ENCODE measurements at places on chromosomes 3 and 15.

DNA sequence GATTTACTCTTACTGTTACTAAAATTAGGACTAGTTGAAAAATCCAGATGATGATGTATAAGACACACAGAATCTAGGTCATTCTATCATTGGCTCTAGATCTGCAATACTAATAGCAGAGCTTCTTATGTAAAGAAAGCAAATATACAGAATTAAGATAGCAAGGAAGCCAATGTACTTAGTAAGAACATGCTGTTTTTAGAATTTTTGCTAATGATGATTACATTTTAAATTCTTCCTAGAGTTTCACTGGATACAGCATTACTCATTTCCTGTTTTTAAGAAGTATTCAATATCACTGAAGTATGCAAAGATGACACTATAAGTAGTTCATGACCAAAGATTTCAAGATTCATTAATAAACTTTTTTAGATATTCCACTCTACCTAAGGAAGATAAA, 60.7 kb downstream of the CFAP20DC start:
- no peak for DNase-seq

- peak; percentile 72 for DNase-seq
Measured at GRCh38 chr15:34366271-34367065, 528 bp downstream of the LPCAT4 start.

GRCh38 chr3:55343486-55344357, 143.4 kb downstream of the WNT5A start:
- DNase-seq, result no peak

DNA sequence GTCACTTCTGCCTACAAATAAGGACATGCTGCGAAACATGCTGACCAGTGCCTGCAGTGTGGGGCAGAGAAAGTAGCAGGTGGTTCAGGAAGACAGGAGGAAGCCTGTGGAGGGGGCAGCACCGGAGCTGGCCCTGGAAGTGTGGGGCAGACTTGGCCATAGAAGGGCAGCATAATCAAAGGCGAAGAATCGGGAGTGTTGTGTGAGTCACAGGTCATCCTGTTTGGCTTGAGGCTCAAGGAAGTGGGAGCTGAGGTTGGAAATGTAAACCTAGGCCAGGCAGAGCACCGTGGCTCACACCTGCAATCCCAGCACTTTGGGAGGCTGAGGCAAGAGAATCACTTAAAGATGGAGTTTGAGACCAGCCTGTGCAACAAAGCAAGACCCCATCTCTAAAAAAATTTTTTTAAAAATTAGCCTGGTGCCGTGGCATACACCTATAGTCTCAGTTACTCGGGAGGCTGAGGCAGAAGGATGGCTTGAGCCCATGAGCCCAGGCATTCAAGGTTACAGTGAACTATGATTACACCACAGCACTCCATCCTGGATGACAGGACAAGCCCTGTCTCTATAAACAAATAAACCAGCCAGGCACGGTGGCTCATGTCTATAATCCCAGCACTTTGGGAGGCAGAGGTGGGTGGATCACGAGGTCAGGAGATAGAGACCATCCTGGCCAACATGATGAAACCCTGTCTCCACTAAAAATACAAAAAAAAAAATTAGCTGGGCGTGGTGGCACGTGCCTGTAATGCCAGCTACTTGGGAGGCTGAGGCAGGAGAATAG, 54.0 kb downstream of the FAM43A start:
- DNase-seq, result no peak

DNA sequence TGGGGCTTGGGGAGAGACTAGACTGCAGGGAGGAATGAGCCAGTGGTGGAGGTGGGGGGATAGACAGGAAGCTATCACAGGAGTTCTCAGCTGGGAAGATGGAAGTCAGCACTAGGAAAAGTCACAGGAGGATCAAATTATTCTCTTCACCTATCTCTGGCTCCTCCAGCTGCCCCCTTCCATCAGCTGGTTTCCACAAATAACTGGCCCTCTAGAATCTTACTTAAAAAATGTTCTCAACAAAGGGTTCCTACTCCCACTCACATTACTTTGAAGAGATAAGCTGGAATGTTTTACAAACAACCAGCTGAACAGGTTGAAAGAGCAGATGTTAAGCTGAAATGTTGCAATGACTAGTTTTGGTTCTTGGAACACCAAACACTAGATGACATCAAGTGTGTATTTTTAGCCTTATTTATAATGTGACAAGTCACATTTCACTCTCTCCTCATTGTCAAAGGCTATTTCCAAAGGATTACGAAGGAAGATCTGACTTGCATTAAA, 102.7 kb upstream of the AADACL2 start:
- DNase-seq, result no peak

GRCh38 chr3:150528354-150528797, 17.9 kb downstream of the SERP1 start:
- no peak for DNase-seq

- no peak for DNase-seq
Measured at GRCh38 chr15:53378096-53378800, 381.2 kb downstream of the WDR72 start.

DNA sequence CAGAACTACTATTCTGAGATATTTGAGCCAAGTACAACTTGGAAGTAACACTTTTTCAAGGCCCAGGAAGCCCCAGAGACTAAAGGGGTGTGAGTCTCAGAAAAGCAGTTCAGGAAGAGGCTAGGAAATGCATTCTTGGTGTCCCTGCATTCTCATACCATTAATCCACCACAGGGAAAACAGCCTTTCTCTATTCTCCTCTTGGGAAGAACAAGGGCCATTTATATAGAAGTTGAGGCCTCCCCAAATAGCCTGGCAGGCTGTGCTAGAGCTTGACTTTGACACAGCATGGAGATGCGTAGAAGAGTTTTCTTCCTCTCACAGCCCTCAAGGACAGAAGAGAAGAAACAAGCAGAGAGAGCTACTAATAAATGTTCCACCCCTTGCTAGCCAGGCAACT, 5.5 kb upstream of the NR2C2 start:
- DNase-seq, result no peak

DNA sequence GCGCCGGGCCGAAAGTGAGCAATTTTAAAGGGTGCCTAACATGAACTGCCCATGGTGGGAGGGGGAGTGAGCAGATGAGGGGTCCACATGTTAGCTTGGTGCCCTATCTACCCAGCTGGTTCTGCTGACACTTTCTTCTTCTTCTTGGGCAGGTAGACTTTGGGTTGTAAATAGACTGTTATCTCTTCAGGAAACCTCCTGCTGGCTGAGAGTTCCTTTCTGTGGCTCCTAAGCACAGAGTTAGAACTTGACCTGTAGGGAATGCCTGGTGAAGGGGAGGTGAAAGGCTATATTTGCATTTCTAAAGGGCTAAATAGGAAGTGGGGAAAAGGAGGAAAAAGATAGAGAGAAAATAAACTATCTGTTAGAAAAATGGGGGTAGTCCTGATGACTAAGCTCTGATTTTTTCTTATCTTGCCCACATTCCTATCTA, 521.4 kb upstream of the TGFBR2 start:
- no peak for DNase-seq

- DNase-seq, result no peak
Measured at GRCh38 chr15:22806664-22807063, 20.2 kb downstream of the NIPA1 start.

All from stimulated activated naive CD8-positive, alpha-beta T cell treated with anti-CD3 and anti-CD28 coated beads, Interleukin-15, Interleukin-2, amounts not matched to agents 100 U/mL and 50 U/mL, for 24 hours (primary cell).